ENCODE measurements at places on chromosomes 1 and 21.

DNA sequence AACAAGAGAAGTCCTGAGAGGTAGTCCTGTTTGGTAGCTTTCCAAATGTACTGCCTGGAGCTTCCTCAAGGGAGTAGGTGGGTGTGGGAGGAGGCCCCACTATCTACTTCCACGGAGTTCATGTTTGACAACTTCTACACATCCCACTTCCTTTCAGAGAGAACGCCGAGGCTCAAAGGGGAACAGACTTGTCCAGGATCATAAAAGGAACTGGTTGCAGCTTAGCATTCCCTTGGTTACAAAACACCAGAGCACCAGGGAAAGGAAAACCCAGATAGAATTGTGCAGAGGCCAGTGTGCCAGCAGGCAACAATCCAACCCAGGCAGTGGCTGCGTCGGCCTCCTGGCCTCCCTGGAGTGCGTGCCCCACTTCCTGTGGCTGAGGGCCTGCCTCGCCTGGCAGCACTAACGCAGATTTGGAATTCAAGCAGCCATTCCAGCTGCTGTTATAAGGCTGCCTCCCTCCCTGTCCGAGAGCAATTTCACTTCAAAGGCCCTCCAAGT lies 4.2 kb upstream of the RAP1GAP start:
- DNase-seq: peak; percentile 81

DNA sequence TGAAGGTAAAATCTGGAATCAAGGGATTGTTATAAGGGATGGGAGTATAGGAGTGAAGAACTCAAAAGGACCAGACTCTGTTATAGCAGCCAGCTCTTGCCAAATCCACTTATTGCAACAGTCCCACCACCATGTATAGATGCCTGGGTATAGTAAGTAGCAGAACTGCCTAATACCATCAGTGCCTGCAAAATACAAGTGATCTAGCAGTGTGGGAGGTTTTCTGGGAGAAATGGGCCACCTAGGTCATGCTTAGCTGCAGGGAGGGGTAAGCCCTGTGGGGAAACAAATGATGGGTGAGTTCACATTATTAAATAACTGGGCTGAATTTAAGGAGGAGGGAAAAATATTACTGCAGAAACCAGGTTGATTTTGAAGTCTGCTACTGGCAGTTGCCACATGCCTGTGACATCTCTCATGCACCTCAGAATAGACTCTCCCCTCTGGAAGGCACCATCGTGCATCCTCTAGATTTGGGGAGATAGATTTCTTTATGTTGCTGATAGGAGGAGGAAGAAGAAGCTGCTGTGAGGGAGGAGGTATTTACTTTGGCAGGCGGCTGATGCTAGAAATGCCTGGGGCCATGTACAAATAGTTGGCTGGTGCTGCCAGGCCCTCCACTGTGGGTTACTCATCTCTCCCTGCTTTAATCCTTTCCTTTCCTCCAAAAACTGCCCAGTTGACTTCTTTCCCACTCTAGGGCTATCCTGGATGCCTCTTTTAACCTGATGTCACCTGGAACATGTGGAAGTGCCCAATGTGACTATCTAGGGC lies 27.5 kb downstream of the HLX start:
- DNase-seq: no peak

DNA sequence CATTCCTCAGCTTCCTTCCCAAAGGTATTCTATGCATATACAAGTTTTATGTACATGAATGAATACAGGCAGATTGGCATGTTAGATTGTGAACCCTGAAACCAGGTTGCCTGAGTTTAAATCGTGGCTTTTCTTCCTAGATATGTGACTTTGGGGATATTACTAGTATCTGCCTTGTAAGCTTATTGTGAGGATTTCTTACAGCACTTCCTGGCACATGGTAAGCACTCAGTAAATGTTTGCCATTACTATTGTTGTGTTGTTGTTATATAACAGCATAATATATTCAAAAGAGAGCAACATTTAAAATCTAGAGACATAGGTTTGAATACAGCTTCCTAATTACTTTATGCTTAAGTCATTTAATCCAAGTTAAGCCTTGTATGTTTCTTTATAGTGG lies 45.1 kb downstream of the RAP1A start:
- DNase-seq: no peak

DNA sequence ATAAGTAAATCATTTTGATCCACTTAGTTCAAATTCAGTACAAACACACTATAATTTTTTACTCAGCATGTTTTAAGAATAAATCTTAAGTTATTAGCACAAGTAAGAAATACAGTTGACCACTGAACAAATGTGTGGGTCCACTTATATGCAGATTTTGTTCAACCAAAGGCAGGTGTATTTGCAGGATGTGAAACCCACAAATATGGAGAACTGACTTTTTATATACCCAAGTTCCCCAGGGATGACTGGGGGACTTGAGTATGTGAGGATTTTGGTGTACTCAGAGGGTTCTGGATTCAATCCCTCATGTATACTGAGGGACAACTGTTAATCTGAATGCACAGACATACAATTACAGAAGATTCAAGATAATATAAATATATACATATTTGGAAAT lies 25.7 kb upstream of the ERICH3 start:
- DNase-seq: no peak

GRCh38 chr1:47340227-47340626 lies 6.6 kb downstream of the CMPK1 start:
- no peak for DNase-seq

- peak; percentile 89 for DNase-seq
Observed at GRCh38 chr1:15703562-15703961, 19.4 kb downstream of the PLEKHM2 start.

- DNase-seq: no peak
Observed at GRCh38 chr1:228316589-228317387, 89.8 kb downstream of the TRIM11 start.
